Mesenchymal stem cell (in vitro differentiated cells and primary cell): ENCODE measurements at places on chromosomes 1 and 21.
A peak's percentile ranks its signal among the peaks of the same experiment; 100 is the strongest.

- no peak for DNase-seq
These were observed 1190.9 kb upstream of the PRMT6 start for GRCh38 chr1:105865546-105865945.

GRCh38 chr1:172638885-172639831 is 19.7 kb upstream of the FASLG start:
- DNase-seq, result peak; percentile 77

DNA sequence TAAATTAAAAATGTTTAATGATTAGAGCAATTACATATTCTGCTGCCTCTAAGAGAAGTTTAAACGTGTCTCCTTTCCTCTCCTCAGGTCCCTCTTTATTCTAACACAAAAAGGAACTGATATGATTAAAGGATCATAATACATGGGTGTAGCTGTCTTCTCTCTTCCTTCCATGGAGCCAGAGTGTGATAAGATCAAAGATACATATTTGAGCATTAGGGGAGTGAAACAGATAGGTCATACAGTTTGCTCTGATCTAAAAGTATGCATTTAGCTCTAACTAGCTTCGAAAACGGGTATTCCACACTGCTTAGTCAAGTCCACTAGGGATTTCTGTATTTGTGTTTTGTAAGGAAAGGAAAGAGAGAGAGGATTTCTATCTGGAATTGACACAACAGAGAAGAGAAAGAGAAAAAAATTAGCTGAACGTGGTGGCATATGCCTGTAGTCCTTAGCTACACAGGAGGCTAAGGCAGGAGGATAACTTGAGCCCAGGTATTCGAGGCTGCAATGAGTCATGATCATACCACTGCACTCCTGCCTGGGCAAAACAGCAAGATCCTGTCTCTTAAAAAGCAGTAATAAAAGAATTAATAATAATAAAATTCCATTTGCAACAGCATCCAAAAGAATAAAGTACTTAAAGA is 63.1 kb downstream of the CDC42BPA start:
- DNase-seq, result no peak

GRCh38 chr1:197614916-197615692 is 160.2 kb downstream of the DENND1B start:
- peak; percentile 51 for DNase-seq

- peak; percentile 22 for DNase-seq
These were observed 24.8 kb downstream of the ST6GALNAC5 start for GRCh38 chr1:76891931-76892622.
